SK-N-SH treated with all-trans-retinoic acid at 6 μM for 48 hours (cell line): ENCODE measurements at places on chromosomes 4 and X.

GRCh38 chr4:48295116-48295515 is 25.5 kb upstream of the TEC start:
- ATAC-seq, result no peak

GRCh38 chr4:123300222-123301039 is 96.2 kb upstream of the SPRY1 start:
- ATAC-seq, result no peak

DNA sequence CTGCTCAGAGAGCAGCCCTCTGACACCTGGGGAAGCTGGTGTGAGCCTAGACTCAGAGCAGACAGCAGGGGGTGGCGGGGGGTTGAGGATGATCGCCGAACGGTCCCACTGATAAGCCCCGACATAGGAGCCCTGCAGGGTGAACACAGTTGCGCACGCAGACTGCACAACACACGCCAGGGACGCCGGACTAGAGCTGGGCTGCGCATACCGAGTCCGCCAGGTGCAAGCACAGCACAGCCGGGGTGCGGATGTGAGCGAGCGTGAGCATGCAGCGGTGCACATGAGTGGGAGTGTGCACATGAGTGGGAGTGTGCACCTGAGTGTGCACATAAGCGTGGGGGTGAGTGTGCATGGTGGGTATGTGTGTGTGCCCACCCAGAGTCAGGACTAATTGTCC is 36.7 kb downstream of the FAM53A start:
- no peak for ATAC-seq

DNA sequence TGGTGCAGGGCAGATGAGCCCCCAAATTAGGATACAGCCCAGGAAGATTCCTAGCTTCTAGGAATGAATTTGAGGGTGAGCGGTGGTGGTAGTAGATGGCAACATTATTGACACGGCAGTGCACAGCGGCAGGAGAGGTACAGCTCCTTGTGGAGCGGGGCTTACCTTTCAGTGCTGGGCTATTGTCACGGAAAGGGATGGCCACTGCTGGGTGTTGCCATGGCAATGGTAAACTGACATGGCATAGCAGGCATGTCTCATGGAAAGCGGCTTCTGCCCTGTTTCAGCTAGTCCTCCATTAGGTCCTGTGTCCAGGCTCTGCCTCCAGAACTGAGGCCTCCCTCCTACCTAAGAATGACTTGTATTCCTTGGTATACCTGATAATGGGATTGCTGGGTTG is 81.8 kb upstream of the WDR1 start:
- ATAC-seq, result no peak

GRCh38 chr4:151218343-151218742 is 58.6 kb upstream of the PRSS48 start:
- ATAC-seq, result peak; percentile 49

DNA sequence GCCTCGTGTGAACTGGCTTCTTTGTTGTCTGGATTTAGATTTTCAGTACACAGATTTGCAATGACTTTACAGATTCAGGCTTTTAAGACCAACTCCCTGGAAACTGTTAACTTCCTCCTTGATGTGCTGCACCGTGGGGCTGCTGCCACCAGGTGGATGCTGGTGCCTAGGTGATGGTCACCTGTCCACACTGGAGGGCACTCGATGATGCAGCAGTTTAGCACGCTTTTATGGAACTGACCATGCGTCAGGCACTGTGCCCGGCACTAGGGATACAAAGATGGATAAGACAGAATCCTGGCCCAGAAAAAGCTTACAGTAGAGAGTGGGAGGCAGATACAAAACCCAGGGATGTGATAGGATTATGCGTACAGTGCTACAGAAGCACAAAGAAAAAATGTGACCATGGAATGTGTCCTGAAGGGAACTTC is 180.7 kb downstream of the CEP135 start:
- peak; percentile 58; the same call in 2 of the 3 replicates for ATAC-seq

DNA sequence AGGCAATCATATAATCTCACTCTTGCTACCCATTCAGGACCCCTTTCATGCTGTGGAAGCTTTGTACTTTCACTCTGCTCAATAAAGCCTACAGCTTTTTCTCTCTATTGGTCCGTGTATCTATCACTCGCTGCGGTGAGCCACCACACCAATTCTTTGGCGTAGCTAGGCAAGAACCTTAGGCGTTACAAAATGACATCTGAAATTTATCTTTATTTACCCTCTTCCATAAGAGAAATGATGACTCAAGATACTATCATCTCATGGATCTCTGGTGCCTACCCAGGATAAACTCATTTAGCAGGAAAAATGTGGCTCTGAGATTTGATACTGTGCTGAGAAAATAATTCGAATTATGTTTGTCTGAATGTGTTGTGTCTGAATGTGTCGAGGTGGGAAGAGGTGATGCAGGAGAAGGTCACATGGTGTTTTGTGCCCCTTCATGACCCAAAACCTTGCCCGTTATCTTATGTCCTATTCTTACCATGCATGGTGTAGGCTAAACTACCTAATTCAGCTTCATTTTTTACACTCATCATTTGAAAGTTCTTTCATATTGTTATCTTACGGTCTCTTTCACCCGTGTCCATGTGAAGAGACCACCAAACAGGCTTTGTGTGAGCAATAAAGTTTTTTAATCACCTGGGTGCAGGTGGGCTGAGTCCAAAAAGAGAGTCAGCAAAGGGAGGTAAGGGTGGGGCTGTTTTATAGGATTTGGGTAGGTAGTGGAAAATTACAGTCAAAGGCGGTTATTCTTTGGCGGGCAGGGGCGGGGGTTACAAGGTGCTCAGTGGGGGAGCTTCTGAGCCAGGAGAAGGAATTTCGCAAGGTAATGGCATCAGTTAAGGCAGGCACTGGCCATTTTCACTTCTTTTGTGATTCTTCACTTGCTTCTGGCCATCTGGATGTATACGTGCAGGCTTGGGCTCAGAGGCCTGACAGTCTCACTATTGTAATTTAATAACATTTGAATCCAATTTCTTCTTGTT is 41.6 kb upstream of the GIMD1 start:
- ATAC-seq, result peak; percentile 85

- ATAC-seq, result no peak
These were observed 202.8 kb upstream of the GRID2 start for GRCh38 chr4:92100975-92101374.

GRCh38 chr4:152245680-152246079 is 290.2 kb downstream of the FBXW7 start:
- no peak for ATAC-seq

- no peak for ATAC-seq
These were observed 4.2 kb downstream of the TLR1 start for GRCh38 chr4:38800366-38800765.

GRCh38 chrX:109373468-109373867 is 108.4 kb downstream of the GUCY2F start:
- no peak for ATAC-seq

GRCh38 chr4:151770154-151770553 is 9.3 kb upstream of the GATB start:
- ATAC-seq, result no peak

- ATAC-seq, result peak; percentile 30; the same call in 1 of the 3 replicates
These were observed 34.1 kb upstream of the ASMTL start for GRCh38 chrX:1486749-1487361.

DNA sequence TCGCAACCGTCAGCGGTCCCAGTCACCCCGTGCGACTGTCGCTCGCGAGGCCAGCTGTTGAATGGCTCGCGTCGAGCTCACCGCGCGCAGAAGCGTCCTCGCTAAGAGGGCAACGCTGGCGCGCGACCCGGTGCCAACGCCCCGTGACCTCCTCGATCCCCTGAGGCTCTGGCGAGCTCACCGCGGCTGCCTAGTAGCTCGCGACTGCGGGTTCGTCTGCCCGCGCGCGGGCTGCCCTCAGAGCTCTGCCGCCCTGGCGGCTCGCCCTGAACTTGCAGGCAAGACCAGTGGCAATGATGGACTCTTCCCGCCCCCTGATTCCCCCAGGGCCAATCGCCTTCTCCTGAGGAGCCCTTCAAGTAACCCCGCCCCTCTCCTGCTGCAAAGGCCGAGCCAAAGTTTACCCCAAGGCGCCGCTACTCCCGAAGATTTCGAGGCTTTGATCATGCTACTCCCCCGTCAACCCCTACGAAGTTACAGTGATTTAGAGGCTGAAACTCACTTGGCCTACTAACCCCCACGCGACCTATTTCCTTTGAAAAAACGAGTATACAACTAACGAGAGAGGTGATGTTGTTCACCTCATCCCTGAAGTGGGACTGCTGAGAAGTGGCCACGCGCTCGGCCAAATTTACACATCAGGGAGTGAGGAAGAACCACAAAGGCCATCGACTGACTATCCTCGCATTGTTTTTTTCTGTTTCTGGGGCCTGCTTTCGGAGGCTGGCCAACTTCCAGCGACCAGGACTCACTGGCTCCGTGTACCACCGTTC is 37.5 kb downstream of the PGRMC1 start:
- peak; percentile 31; the same call in 1 of the 3 replicates for ATAC-seq

DNA sequence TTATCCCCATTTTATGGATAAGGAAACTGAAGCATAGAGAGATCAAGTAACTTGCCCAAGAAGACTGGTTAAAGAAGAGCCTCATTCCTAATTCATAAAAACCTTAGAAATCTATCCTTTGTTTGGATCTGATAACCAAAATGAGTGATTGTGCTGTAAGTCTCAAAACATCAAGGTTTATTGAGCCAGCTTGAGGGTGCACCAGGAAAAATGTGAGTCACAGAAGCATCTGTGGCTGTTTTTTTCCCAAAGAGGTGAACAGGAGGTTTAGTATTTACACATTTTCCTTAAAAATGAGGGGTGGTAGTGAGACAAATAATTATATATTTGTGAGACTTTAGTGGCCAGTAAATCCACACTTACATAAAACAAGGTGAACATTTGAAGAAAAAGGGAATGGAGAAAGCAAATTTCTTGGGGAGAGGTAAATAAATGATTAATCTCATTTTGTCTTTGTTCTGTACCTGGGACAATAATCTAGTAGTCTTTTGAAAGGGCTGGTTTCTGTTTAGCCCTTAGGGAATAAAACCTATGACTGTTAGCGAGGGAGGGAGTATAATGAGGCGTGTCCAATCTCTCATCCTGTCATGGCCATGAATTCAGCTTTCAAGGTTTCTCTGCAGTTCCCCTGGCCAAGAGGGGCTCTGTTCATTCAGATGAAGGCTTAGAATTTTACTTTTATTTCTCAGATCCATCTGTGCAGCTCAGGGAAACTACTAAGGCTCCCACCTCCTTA is 12.2 kb upstream of the FMR1 start:
- no peak for ATAC-seq

- peak; percentile 99 for ATAC-seq
These were observed 34.2 kb downstream of the IDS start for GRCh38 chrX:149470955-149471354.

DNA sequence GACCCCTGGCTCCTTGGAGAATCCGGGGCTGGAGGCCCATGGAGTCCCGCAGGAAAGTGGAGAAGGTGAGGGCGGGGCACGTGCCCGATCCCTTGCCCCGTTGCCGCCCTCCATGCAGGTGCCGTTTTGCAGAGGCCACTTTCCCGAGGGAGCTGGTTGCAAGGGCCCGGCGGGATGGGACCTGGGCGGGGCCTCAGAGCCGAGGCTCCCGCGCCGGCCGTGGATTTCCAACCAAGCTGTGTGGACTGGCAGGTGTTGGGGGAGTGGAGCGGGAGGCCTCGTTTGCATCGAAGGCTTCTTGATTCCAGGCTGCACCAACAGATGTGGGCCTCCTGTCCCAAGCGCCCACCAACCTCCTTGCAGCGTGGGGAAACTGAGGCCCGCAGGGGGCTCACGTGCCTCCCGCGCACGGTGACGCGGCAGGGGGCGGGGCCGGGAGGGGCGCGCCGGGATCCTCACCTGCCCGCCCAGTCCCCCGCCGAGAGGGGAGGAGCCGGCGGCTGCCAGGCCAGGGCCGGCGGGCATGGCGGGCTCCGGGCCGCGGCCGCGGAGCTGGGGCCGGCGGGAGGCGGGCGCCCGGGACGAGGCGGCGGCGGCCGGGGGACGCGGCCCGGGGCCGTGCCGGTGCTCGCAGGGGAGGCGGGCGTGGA is 24.9 kb downstream of the SH3BP2 start:
- ATAC-seq, result peak; percentile 77

- ATAC-seq, result no peak
These were observed 427.4 kb upstream of the DIPK2B start for GRCh38 chrX:45628041-45628440.

DNA sequence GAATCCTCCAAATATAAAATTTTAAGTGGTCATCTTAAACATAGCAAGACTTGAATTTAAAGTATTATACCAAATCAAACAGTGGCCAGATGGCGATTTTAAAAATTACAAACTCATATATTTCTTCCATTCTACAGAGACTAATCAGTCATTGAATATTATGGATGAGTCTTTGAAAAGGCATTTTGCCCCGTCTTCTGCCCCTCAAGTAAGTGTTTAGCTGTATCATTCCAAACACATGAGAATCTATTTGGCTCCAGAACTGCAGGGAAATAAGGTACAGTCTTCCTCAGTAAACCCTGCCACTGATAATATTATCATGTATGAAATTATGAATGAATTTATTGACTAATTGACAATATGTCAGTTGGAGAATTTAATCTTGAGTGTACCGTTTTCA is 191.0 kb downstream of the SLC7A11 start:
- peak; percentile 23; the same call in 1 of the 3 replicates for ATAC-seq

GRCh38 chr4:95325665-95326064 is 223.1 kb downstream of the UNC5C start:
- ATAC-seq, result peak; percentile 36; the same call in 2 of the 3 replicates
